CD4-positive, alpha-beta T cell treated with Interleukin-17A for 4 hours (primary cell): ENCODE measurements at places on chromosomes 3 and 15.

DNA sequence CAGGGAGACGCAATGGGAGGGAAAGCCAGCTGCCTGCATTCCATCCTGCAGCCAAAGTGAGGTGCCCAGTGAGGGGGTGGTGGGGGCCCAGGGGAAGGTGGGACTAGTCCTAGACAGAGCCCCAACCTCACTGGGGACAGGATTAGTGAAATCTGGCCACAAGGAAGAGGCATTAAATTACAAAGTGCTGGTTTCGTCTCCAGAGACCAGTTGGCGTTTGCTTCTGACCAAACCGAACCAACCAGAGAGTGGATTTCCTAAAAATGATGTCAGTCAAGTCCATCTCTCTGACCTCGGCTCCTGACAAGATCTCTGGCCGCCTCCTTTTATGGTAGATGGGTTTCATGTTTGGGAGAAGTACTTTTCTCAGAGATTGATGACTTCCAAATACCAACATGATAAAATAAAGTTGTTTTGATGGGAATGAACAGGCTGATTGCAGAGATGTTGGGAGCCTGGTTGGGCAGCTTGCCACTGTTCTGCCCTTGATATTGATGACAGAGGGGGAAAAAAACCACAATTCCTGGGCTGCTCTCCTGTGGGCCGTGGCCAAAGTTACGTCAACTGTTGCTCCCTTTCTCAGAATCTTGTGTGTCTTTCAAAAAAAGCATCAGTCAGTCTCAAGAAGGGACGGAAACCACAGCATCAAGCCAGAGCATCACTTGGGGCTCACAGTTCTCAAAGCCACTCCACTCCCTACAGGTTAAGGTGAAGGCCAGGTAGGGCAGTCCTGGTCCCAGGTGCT lies 24.6 kb downstream of the ITGA11 start:
- no peak for DNase-seq

DNA sequence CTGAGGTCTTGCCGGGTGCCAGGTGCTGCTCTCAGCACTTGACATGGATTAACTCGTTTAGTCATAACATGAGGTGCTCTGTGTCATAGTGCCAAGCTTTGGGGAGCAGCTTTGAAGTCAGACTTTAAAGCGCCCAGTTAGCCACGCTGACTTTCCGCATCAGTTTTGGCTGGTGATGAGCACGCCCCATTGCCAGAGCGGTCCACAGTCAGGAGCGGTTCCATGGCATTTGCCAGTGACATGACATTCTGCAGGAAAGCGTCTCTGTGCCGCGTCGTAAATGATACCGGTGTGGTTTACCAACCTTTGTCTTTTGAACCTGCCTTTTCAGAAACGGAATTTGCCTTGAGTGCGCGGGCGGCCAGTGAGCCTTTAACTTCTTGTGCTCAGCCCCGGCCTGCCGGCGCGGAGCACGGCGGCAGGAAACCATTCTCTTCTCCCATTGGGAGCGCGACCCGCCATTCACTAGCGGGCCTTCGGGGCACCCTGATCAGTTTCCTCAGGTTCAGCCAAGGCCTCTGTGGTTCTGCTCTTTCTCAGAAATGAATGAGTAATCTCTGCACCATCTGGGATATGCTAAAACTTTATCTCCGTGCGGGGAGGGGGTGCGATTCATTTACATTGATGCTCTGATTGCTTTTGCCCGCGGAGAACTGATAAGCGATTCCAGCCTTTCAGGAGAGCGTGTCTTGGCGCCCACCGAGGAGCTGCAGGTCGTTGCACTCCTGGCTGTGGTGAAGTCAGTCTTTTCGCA lies 1.7 kb upstream of the SLC2A2 start:
- DNase-seq: peak; percentile 11

GRCh38 chr3:184289426-184289938 lies 9.6 kb upstream of the PSMD2 start:
- peak; percentile 70 for DNase-seq

GRCh38 chr3:172140499-172141391 lies 101.4 kb downstream of the FNDC3B start:
- no peak for DNase-seq

GRCh38 chr15:59473226-59473625 lies 35.2 kb downstream of the FAM81A start:
- no peak for DNase-seq

DNA sequence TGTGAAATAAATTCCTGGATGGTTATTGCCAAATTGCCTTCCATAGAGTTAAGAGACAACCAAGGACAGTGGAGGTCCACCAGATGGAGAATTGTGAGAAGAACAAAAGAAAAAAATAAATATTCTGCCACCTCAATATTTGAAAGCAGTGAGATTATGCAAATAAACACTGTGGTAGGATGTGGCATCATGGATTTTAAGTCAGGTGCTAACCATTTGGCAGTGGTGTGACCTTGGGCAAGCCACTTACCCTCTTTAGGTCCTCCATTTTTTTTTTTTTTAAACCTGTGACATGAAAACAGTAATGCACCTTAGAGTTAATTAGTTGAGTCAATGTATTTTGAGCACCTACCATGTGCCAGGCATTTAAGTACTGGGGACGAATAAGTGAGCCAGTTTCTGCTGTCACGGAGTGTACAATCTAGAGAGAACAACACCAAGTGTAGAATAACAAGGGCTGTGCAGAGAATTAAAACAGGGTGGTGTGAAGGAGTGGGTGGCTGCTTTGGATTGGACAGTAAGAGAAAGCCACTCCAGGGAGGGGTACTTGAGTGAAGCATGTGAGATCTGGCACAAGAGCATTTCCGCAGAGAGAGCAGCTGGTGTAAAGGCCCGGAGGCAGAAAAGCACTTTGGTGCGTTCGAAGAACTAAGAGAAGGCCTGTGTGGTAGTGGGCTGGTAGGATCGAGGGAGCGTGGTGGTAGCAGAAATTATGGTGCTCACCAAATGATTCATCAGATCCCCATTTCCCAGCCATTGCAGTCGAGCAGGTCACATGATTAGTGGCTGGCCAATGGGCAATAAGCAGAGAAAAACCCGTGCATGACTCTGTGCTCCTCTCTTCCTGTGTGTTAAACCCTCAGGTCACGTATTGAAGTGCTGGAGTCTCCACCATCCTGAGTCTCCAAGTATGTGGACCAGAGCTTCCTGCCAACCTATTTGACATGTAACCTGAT lies 39.2 kb downstream of the CCK start:
- DNase-seq: no peak

DNA sequence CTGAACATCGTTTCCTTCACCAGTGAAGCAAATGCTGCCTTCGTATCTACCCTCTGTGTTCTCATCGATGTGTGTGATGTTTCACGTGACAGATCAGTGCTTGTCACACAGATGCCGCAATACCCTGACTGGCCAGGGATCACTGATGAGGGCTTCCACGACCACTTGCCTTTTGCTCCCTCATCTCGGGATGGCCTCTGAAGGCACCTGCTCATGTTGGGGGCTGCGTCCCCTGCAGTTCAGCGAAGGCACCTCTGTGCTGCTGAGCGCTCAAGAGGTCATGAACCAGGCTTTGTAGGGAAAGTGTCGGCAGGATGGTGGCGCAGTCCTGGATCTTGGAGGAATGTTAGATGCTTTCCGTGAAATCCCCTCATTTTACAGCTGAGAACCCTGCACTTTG lies 79.2 kb upstream of the KLF13 start:
- DNase-seq: no peak

DNA sequence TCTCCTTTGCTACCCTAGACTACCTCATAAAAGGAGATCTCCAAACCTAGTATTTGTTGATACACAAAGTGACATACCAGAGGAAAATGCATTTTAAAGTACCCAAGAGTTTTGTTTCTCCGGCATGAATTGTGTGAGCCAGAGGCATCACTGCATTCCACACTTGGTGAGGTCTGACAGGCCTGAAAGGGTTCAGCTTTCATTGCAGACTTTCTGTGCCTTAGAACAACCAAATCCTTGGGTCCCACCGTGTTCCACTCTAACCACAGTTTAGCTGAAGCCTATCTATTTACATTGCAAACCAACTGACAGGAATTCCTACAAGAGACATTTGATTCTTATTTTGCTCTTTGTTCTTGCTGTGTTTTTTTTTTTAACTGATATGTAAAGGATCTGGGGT lies 21.0 kb upstream of the EID1 start:
- DNase-seq: no peak

DNA sequence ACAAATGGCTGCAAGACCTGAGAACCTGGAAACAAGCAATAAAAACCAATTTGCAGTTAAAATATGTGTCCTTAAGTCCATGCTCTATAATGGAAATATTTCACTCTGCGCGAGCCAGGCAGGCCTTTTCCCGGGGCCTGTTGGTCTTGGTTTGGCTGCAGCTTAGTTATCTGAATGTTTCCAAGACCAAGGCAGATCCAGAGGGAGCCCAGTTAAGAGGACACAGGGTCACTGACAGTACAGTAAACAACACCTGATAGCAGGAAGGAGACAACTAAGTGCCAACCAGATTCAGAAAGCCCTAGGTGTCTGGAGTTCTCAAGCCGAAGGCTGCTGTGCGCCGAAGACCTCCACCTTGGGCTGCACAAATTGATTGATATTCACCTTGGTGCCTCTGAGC lies 32.8 kb downstream of the THSD4 start:
- DNase-seq: no peak

DNA sequence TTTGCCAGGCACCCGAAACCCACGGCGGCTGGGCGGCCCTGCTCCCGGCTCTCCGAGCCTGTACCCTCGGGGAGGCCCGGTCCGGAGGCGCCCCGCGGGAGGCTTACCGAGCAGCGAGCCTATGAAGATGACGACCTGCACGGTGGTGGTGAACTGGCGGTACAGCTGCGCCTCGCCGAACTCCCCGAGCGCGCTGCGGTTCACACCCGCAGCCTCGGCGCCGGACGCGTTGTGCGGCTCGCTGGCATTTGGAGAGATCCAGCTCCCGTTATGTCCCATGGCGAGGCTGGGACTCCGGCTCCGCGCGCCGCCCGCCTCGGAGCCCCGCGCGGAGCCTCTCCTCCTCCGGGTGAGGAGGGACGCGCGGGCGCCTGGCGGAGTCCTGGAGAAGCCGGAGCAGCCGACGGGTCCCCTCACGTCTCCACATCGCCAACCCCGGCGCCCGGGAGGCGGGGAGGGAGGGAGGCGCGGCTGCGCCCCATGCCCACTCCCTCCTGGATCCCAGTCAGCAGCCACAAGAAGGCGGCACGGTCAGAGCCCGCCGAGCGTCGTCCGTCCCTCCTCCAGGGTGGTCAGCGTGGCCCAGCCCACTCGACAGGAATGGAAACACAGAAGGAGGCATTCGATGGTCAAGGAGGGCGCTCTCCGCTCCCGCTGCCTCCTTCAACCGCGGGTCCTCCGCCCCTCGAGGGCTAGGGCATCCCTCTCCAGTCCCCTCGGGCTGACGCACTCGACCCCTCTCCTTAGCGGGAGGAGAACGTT lies at the start of gene GPR176:
GPR176 (minus strand) TSS at position 519 of the 762 bp plus-strand sequence; CDS start at position 279, 240 bp downstream.
- DNase-seq: peak; percentile 38

DNA sequence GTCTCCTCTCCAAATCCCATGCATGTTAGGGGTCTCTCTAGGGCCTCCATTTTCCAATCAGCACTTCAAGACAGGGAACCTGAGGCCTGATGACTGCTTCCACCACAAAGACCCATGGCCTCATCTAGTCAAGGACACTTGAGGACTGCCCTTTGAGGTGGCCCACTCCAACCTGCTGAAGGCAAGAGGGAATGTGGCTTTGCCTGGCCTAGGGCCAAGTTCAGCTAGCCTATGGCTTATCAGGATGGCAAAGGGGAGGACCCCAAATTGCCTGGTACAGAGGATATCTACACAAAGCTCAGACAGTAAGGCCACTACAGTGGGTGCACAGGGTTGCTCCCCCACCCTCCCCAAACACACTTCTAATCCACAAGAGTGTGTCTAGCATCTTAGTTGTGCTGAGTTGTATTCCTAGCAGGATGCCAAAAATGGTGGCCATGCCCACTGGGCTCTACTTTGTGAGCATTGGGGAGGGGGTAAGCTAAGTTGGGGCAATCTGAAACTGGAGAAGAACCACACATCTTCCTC lies 10.0 kb upstream of the GRAMD2A start:
- DNase-seq: no peak

- no peak for DNase-seq
Measured at GRCh38 chr3:44506961-44507360, 29.5 kb upstream of the ZNF445 start.

DNA sequence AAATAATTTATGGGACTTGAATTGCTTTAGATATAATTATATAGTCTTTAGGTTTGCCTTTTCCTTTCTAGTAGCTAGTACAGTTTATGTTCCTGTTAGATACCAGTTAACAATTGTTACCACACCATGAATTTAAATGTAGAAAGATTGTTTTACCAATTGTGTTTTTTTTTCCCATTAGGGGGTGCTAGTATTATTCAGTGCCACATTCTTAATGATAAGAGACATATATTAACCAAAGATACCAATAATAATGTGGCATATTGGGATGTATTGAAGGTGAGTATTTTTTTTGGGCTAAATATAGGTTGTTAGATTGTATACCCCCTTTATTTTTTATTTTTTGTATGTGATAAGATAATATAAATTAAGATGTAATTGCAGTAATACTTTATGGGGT lies 27.7 kb downstream of the WDR48 start:
- DNase-seq: no peak

- peak; percentile 3 for DNase-seq
Measured at GRCh38 chr15:85749261-85750151, 45.2 kb downstream of the KLHL25 start.

DNA sequence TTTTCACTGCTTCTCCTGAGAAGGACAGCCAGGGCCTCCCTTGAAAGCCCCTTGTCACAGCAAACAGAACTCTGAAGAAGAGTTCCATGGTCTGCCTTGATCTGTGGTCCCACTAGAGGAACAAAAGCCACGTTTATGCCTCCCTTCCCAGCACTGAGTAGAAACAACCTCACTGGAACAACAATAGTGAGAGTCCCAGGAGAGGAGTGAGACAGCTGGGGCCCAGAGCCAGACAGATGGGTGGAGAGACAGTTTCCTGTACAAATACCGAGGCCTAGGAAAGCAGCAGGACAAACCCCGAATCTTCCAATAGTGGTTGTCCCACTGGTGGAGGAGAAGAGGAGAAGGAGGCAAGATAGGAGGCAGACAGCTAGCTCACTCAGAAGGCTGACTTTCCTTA lies 106.1 kb downstream of the WDR76 start:
- no peak for DNase-seq

DNA sequence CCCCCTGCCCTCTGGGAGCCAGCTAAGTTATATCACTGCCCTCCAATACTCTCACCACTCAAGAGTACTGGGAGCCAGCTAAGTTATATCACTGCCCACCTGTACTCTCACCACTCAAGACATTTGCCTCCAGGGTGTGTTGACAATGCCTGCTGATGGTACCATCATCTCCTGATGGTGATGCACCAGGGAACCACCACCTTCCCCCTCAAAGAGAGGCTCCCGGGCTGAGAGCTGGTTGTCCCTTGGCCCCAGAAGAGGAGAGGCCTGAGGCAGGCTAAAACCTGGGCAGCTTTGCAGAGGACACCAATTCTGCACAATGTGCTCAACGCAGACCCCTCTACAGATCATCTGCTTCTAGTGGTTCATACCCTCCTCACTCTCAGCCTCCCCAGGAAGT lies 7.5 kb upstream of the HAPLN3 start:
- DNase-seq: no peak
